Activated gamma-delta T cell treated with Interleukin-2 at 50 U/mL for 16 hours (primary cell): ENCODE measurements at places on chromosomes 1 and 21.
A peak's percentile ranks its signal among the peaks of the same experiment; 100 is the strongest.

DNA sequence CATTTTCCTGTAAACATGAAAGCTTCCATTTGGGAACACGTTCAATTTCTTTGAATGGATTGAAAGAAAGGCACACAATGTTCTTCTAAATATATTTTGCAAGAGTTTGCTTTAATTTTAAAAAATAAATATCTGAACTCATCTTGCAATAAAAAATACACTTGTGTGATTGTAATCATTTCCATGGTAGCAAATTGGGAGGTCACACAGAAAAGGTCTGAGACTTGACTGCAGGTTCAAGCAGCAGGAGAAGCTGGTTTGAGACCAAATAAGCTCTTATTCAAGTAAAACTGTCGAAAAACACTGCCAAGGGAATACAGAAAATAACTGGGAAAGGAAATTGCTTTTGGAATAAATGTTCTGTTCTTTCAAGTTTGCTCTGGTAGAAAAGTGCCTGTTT lies 498.9 kb downstream of the ADGRL2 start:
- no peak for DNase-seq

DNA sequence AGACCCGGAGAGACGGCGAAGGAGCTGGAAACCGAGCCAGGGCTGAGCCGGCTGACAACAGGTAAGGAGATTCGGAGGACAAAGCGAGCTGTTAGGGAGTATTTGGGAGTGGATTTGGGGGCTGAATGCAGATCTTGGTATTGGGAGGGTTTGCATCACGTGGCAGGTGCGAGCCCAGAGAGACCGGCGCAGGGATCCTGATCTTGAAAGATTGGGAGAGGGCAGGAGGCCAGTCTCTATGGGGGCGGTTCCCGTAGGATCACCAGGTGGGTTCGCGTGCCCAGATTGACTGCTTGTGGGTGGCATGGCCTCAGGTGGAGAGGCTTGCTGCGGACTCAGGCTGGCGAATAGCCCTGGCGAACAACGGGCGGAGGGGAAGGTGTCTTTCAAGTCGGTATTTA lies 204 bp downstream of the CIART start:
- no peak for DNase-seq

- no peak for DNase-seq
Observed at GRCh38 chr1:88922214-88922613, 30.8 kb upstream of the GTF2B start.

DNA sequence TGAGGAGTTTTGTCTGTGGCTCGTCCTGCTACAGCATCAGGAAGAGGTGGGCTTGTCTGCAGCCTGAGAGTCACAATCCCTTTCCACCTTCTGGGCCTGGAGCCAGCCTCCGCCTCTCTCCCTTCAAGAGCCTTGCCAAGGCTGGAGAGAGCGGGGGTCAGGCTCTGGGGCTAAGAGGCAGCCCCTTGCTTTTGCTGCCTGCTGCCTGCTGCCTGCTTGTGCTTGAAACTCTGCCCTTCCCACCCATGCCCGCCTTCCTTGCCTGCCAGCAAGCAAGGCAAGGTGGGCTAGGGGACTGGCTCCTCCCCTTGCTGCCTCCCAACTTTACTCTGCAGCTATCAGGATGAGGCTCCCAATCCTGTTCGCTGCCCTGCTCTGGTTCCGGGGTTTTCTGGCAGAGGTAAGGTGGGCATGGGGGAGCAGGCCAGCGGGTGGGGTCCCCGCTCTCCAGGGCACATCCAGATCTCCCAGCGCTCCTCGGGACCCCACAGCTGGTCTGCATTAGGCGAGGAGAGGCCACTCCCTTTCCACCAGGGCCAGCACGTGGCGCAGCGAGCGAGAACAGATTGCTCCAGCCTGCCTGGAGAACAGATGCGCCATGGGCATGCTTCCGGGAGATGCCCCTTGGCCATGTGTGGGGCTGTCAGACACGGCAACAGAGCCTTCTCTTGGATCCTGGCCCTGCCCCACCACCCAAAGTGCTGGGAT lies 7.5 kb upstream of the PTPN7 start:
- DNase-seq = no peak

DNA sequence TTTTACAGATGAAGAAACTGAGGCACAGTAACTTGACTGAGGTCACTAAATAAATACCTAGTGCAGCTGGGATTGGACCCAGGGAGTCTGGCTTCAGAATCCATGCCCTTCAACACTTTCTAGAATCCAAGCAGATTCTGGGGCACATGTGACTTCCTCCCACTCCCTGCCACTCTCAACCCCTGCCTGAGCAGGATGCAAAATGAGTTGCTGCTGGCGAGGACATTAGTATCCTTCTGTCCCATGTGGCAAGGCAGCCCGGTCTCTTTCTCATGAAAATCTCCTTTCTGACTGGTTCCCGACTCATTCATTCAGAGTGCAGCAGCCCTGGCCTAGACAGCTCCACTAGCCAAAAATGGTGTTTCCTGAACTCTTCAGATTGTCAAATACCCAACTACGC lies 28.4 kb downstream of the TNNT2 start:
- DNase-seq = no peak

GRCh38 chr21:37208056-37208721 lies 58.9 kb downstream of the VPS26C start:
- no peak for DNase-seq

- DNase-seq = no peak
Observed at GRCh38 chr1:193113258-193113991, 8.2 kb upstream of the GLRX2 start.

GRCh38 chr1:159509440-159510228 lies 26.2 kb downstream of the OR10J5 start:
- DNase-seq = no peak

DNA sequence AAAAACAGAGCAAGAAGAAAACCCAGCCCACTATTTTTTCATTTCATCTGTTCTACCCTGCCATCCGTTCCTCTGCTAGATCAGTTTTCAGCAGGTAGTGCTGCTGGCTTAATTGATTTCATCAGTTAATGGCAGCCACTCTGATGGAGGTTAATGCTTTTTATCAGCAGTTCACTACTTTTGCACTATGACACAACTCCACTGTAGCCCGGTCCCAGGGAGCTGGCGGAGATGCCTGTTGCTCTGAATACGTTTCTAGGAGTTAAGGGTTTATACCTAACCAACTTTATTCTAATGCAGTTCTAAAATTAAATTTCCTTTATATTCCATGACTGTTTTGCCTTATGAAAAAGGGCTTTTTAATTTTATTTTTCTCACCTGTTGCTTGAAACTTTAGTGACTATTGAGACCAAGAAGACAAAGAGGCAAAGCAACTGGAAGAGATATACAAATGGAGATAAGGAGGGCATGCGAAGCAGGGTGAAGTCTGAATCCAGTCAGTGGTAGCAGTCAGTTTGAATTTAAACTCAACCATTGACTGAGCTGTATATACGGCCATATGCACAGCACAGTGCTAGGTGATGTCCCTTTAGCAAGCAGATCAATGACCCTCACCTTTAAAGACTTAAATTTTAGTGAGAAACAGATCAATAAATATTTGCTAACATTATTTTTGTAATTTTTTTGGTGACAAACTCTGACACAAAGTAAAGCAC lies 477.9 kb downstream of the LMO4 start:
- no peak for DNase-seq

GRCh38 chr1:210448297-210448892 lies 119.7 kb downstream of the HHAT start:
- peak; percentile 13 for DNase-seq

- no peak for DNase-seq
Observed at GRCh38 chr21:35294231-35294898, 245.3 kb upstream of the RUNX1 start.

DNA sequence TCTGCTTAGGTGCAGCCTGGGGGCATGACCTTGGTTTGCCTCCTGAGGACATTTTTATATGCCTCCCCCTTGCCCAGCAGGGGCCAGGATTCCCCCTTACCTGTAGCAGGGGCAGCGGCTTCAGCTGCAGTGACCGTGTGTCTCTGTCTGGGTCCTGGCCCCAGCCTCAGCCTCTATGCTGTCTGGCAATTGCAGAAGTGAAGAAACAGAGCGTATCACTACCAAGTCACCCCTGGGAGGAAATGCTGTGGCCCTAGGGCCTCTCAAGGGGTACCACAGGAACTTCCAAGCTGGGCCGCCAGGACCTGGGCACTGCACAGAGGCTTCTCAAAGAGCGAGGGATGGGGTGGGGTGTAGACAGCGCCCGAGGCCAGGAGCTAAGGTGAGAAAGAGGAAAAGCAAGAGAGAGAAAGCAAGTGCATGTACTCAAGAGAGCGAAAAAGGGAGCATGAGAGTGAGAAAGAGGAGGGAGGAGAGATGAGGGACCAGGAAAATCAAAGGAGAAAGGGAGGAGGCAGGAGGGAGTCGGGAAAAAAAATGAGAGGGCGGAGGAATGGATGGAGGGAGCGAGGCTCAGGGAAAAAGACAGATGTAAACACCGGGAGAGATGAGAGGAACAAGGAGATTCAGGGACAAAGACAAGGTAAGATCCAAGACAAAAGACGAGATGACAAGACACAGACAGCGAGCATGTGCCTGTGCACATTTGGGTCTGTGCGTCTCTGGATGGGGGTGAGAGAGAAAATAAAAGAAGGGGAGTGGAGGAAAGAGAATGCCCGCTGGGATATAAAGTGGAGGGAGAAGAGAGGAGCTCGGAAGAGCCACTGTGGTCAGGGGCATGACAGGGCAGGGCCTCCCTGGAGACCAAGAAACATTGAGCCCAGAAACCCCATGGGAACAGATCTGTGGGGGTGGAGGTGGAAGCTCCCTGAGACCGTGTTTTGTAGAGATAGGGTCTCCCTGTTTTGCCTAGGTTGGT lies at the start of gene PTAFR:
Gene PTAFR, minus strand, starts transcription at position 199 of the 979 bp plus-strand sequence. CDS start 25,669 bp downstream, outside the sequence.
- DNase-seq = no peak

- DNase-seq = no peak
Observed at GRCh38 chr1:206510371-206510770, 3.0 kb downstream of the RASSF5 start.

- no peak for DNase-seq
Observed at GRCh38 chr1:183313063-183313462, 105.1 kb downstream of the NMNAT2 start.

- DNase-seq = no peak
Observed at GRCh38 chr1:165826565-165827267, 698 bp upstream of the UCK2 start.

- DNase-seq = no peak
Observed at GRCh38 chr1:241411056-241411775, 54.2 kb upstream of the RGS7 start.

GRCh38 chr1:234355782-234356510 lies 17.3 kb upstream of the COA6 start:
- DNase-seq = no peak

DNA sequence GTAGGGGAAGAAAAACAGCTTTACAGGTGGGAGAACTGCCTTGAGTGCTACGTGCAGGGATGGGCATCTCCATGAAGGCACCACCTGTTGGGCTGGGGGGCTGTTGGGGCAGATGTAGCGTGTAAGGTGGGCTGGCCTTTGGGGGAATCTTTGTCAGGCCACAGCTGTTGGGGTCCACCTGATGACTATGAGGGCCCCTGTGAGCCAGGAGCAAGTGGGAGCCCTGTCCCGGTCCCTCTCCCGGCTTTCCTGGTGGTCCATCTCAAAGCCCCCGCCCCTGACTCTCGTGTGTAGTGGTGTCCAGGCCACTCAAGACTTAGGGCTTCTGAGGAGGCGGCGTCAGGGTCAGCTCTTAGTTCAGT lies 13.5 kb downstream of the SLC37A1 start:
- DNase-seq = no peak

DNA sequence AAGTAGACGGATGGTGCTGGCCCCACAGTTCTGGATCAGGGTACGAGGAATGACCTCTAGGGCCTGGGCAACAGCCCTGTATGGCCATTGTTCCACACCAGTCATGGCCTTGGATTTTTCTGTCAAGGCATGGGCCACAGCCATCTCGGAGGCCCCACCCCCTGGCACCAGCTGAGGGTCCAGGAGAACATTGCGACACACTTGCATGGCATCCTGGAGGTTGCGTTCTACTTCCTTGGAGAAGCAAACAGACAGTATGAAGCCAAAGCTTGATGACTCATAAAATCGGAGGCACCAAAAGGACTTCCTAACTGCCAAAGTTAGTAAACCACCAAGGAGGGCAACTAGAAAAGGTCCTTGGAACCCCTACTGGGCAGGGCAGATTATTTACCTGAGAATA lies 11.9 kb upstream of the VHLL start:
- DNase-seq = no peak

DNA sequence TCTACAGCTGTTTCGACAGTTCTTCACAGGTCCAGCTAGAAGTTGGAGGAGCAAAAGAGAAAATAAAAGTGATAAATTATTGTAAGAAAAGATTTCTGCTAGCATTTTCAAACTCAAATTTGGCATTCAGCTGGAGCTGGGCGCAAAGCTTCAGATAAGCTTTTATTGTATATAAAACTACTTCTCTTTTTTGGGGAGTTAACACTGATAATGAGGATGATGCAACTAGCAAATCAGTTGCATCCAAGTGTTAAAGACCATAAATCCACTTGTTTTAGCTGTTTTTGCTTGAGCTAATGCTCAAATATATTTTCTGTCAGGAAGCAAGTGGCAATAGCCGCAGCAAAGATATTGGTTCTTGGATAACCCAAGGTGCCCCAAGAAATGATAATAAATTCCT lies 127.1 kb upstream of the PKN2 start:
- DNase-seq = no peak

- no peak for DNase-seq
Observed at GRCh38 chr1:208235982-208236761, 8.0 kb downstream of the PLXNA2 start.

GRCh38 chr21:36202726-36203602 lies 46.3 kb downstream of the DOP1B start:
- DNase-seq = no peak

DNA sequence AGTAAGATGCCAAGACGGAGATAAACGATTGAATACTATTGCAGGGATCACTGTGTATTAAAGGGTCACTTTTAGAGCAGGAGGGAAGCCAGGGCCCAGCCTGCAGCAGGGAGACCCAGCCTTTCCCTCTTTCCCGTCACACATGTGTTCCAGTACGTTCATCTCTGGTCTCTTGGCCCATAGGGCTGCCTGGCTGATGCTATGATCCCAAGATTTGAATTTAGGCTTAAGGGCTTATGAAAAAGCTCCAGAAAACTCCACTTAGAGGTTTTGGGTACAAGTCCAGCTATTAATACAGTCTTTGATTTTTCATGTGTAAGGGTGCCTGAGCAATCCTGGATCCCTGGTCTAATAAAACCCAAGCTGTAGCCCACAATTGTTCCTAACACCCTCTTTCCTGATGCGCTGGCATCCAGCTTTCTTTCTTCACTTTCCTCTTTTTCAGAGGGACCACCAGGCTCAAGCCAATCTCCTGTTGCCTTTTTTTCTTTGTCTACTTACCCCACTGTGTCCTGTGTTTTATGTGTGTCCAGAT lies 359.6 kb upstream of the USP24 start:
- DNase-seq = no peak

DNA sequence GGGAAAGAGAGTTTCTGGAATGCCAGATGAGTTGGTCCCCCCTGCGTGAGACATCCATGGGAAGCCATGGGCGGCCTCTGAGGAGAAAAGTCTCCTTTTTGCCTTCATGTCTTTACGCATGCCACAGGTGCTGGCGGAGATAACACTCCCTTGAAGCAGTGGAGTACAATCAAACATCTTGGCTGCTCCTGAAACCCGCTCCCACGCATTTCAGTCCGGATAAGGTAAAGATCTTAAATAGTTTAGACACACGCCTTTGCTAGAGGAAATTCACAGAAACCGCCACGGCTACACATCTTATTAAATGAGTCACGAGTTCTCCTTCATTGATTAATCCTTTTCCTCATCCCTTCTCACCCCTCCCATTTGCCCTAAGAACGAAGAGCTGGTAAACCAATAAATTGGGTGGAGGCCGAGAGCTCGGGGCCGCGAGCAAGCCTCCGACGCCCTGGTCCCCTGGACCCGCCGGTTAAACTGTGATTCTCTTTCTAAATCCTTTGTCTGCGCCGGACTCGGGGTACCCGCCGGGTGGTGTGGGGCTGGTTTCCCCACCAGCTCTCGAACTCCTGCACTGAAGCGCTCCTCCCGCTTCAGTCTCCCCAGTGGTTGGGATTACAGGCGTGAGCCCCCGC lies 6.6 kb upstream of the ZNF669 start:
- DNase-seq = no peak
